ENCODE measurements at places on chromosomes 12 and 14. TPM values are rescaled to one million over a fixed set of nuclear protein-coding genes. Genes with fewer than 3 reads are reported as not detected.
A peak's percentile ranks its signal among the peaks of the same experiment; 100 is the strongest.

- no peaks in the 10 kb centered on the region for H3K36me3 ChIP-seq
- H3K4me1 ChIP-seq = peaks cover 33% of the 10 kb centered on the region
- H3K27me3 ChIP-seq = peaks cover 19% of the 10 kb centered on the region
These were observed 399 bp upstream of the WASHC4 start for GRCh38 chr12:105107171-105107493.

DNA sequence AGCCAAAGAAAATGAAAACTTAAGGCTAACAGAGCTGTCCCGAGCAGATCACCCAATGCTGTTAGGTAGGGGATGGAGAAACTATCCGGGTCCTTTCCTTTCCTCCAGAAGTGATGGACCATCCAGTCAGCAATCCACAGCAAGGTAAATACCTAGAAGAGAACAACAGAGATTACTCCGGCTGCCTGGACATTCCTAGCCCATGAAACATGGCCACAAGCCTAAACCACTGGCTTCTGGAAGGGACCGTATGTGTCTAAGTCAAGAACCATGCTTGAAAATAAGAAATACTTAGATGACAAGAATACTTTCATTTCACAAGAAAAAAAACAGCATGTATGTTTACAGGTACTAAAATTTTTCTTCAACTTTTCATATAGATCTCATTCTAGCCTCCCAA, 152.9 kb downstream of the SLC41A2 start:
- no peaks in the 10 kb centered on the region for H3K4me1 ChIP-seq
- no peaks in the 10 kb centered on the region for H3K27me3 ChIP-seq
- H3K4me3 ChIP-seq = no peak overlapping the region
- no peak overlapping the region for H3K27ac ChIP-seq
- H3K36me3 ChIP-seq = no peaks in the 10 kb centered on the region
- no peak for DNase-seq

PTPRQ gene
- polyA plus RNA-seq = not detected

GRCh38 chr12:121916719-121917118, 1.7 kb upstream of the CFAP251 start:
- H3K4me1 ChIP-seq = peaks cover 9% of the 10 kb centered on the region
- no peak for DNase-seq
- peaks cover 5% of the 10 kb centered on the region for H3K27me3 ChIP-seq
- peak overlapping the region; percentile 95 for H3K27ac ChIP-seq
- H3K36me3 ChIP-seq = peaks cover 11% of the 10 kb centered on the region
- no peak overlapping the region for H3K4me3 ChIP-seq

GRCh38 chr14:49997991-49998390, 105.1 kb downstream of the ARF6 start:
- peak overlapping the region; percentile 93 for H3K27ac ChIP-seq
- peaks cover 21% of the 10 kb centered on the region for H3K27me3 ChIP-seq
- no peak for DNase-seq
- peaks cover 60% of the 10 kb centered on the region for H3K4me1 ChIP-seq

DNA sequence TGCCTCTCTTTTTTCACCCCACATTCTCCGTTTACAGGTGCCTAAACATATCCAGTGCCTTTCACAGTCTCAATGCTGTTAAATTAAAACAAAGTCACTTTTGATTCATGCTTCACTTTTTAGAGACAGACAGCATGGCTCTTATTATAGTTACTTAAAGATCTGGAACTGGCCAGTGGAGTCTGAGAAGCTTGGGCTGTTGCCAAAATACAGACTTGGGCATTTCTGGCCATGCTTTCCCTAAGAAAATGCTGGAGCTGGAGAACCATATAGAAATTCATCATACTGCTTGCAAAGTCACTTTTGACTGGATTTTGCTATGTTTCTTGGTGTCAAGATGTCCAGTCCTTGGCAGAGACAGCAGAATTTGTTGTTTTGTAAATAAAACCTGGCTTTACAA, 12.2 kb upstream of the GPR68 start:
- no peak overlapping the region for H3K4me3 ChIP-seq
- peak overlapping the region; percentile 66 for H3K27ac ChIP-seq
- peaks cover 6% of the 10 kb centered on the region for H3K36me3 ChIP-seq
- peaks cover 29% of the 10 kb centered on the region for H3K27me3 ChIP-seq
- peaks cover 66% of the 10 kb centered on the region for H3K4me1 ChIP-seq
- DNase-seq = no peak

- no peaks in the 10 kb centered on the region for H3K36me3 ChIP-seq
- no peak for DNase-seq
- no peak overlapping the region for H3K27ac ChIP-seq
- no peaks in the 10 kb centered on the region for H3K27me3 ChIP-seq
These were observed 1324.0 kb upstream of the USP15 start for GRCh38 chr12:60935981-60936761.

DNA sequence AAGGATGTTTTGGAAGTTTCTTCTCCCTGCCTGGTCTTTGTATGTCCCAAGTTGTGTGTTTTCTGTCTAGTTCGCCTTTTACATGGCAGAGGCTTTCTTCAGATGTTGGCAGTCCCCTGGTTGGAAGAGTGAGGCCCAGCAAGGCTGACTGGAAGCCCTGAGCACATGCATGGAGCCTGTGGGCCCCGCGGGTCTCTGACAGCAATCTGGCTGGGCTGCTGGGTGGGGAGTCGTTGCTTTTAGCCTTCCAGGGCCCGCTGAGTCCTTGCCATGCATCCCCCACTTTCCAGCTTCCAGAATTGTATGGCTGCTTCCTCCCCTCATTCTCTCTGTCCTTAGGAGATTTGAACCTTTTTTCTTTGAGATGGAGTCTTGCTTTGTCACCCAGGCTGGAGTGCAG, 25.3 kb downstream of the ANKRD9 start:
- no peak for DNase-seq
- H3K4me1 ChIP-seq = peaks cover 4% of the 10 kb centered on the region
- H3K4me3 ChIP-seq = no peak overlapping the region
- H3K27me3 ChIP-seq = no peaks in the 10 kb centered on the region
- H3K36me3 ChIP-seq = peaks cover 9% of the 10 kb centered on the region

DNA sequence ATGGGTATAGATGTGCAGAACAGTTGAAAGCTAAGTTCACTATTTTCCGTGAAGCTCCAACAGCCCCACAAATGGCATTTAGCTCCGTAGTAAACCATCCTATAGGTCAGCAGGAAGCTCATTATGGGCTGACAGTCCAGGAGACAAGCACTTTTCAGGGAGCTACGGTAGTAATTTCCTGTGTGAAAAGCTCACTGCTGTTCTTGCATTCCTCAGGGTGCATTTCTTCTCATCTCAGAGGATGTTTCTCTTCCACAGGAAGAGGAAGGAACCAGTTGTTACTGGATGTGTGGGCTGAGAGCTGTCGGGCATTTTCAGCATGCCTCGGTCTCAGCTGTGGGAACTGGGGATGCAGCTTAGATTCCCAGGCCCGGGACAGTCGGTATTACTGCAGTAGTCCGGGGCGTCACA, 72.8 kb downstream of the GALNT4 start:
- no peak overlapping the region for H3K4me3 ChIP-seq
- peaks cover 20% of the 10 kb centered on the region for H3K36me3 ChIP-seq
- H3K4me1 ChIP-seq = peaks cover 45% of the 10 kb centered on the region
- H3K27me3 ChIP-seq = no peaks in the 10 kb centered on the region
- H3K27ac ChIP-seq = no peak overlapping the region

PTHLH gene
- polyA plus RNA-seq = not detected

GRCh38 chr12:100820314-100820713, 25.7 kb downstream of the ANO4 start:
- no peaks in the 10 kb centered on the region for H3K27me3 ChIP-seq
- H3K27ac ChIP-seq = no peak overlapping the region
- H3K4me3 ChIP-seq = no peak overlapping the region
- no peaks in the 10 kb centered on the region for H3K36me3 ChIP-seq

ANKRD9 gene
- 2.1 TPM for polyA plus RNA-seq

RBM23 gene
- 91.9 TPM for polyA plus RNA-seq

GRCh38 chr12:89984846-89985245, 276.2 kb upstream of the ATP2B1 start:
- H3K4me3 ChIP-seq = no peak overlapping the region
- H3K4me1 ChIP-seq = no peaks in the 10 kb centered on the region
- no peak overlapping the region for H3K27ac ChIP-seq
- peaks cover 2% of the 10 kb centered on the region for H3K27me3 ChIP-seq
- DNase-seq = no peak

FOXA1 gene
- not detected for polyA plus RNA-seq

ASIC1 gene
- not detected for polyA plus RNA-seq

- H3K4me3 ChIP-seq = no peak overlapping the region
- peaks cover 25% of the 10 kb centered on the region for H3K36me3 ChIP-seq
- H3K27me3 ChIP-seq = peaks cover 1% of the 10 kb centered on the region
These were observed 24.8 kb upstream of the AKAP5 start for GRCh38 chr14:64440494-64440893.

DNA sequence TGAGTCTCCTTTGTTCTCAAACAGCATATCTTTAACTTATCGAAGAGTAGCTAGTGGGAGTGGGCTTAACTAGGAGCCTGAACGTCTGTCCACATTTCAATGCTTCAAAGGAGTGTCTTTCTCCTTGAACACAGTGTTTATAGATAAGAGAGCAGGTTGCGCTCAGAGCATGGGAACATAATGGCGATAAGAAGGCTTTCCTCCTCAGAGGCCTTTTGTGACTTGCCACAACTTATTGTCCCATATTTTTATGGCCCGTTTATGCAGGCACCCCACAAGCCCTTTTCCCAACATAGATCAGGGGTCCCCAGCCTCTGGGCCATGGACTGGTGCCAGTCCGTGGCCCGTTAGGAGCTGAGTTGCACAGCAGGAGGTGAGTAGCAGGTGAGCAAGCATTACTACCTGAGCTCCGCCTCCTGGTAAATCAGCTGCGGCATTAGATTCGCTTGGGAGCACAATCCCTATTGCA, 2.6 kb upstream of the DDX47 start:
- no peak overlapping the region for H3K27ac ChIP-seq
- peaks cover 3% of the 10 kb centered on the region for H3K27me3 ChIP-seq
- H3K4me1 ChIP-seq = peaks cover 48% of the 10 kb centered on the region
- peaks cover 4% of the 10 kb centered on the region for H3K36me3 ChIP-seq
- H3K4me3 ChIP-seq = no peak overlapping the region

GRCh38 chr12:101696251-101697196, 916 bp upstream of the CHPT1 start:
- H3K4me1 ChIP-seq = peaks cover 17% of the 10 kb centered on the region
- H3K36me3 ChIP-seq = no peaks in the 10 kb centered on the region
- DNase-seq = no peak
- peaks cover 2% of the 10 kb centered on the region for H3K27me3 ChIP-seq
- peak overlapping the region; percentile 93 for H3K4me3 ChIP-seq
- peak overlapping the region; percentile 92 for H3K27ac ChIP-seq

ATL1 gene
- 3.6 TPM for polyA plus RNA-seq

GRCh38 chr14:77407158-77407557, 16.2 kb downstream of the NOXRED1 start:
- no peak for DNase-seq
- no peak overlapping the region for H3K4me3 ChIP-seq
- H3K36me3 ChIP-seq = no peaks in the 10 kb centered on the region
- peaks cover 3% of the 10 kb centered on the region for H3K27me3 ChIP-seq

DNA sequence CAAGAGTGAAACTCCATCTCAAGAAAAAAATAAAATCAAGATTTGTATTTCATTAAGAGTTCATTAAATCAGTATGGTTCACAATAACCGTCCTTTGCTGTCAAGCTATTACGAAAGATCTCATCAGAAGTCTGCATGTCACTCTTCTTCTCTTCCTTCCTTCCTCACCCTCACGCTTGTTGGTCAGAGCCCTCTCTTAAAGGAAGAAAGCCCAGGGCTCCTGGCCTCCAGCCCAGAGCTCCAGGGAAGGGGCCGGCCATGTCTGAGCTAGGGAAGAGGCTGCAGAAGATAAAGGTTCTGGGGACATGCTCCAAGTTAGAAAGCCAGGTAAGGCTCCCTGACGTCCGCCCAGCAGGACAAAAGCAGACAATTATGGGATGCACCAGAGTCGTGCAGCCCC, 43.1 kb upstream of the DLK1 start:
- no peak overlapping the region for H3K4me3 ChIP-seq
- H3K4me1 ChIP-seq = peaks cover 3% of the 10 kb centered on the region
- no peak for DNase-seq
- no peaks in the 10 kb centered on the region for H3K36me3 ChIP-seq
- no peak overlapping the region for H3K27ac ChIP-seq

DNA sequence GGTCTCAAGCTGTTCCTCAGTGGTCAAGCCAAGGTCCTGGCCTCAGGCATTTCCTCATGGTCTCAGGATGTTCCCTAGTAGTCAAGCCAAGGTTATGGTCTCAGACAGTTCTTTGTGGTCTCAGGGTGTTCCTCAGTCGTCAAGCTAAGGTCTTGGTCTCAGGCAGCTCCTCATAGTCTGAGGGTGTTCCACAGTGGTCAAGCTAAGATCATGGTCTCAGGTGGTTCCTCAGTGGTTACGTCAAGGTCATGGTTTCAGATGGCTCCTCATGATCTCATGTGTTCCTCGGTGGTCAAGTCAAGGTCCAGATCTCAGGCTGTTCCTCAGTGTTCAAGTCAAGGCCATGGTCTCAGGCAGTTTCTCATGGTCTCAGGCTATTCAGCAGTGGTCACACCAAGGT, 540.1 kb downstream of the VRK1 start:
- no peak overlapping the region for H3K4me3 ChIP-seq
- peaks cover 8% of the 10 kb centered on the region for H3K27me3 ChIP-seq
- no peak overlapping the region for H3K27ac ChIP-seq
- DNase-seq = no peak

OSBPL8 gene
- 109 TPM for polyA plus RNA-seq

DNA sequence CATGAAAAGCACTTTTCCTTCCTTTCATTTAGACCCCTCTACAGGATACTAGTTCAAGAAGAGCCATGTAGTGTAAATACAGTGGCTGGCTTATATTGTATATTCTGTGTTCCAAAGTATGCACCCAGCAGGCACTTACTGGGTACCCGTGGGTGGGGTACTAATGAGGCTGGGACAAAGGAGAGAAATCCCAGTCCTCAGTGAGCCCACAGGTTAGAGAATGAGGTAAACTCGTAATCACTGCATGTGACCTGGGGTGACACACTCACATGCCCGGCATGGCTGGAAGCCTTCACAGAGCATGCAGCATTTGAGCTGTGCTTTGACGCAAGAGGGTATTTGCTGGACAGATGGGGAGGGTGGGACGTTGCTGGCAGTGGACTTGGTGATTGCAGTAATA, 17.1 kb downstream of the SLC24A4 start:
- peaks cover 1% of the 10 kb centered on the region for H3K27me3 ChIP-seq
- H3K4me1 ChIP-seq = no peaks in the 10 kb centered on the region
- H3K36me3 ChIP-seq = no peaks in the 10 kb centered on the region
- H3K4me3 ChIP-seq = no peak overlapping the region
- H3K27ac ChIP-seq = no peak overlapping the region

DNA sequence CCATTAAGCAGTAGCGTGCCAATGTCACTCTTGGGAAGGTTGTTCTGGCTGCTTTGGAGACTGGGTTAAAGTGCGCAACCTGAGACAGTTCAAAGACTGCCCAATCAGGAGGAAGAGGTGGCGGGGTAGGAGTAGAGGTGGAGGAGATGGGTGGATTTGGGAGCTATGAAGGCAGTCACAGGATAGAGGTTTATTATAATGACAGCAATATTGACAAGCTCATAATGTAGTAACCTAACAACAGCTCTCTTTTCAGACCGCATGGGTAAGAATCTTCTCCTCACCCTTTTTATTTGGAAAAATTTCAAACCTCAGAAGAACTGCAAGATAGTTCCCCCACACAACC, 5.3 kb upstream of the PSMD9 start:
- DNase-seq = no peak
- H3K27ac ChIP-seq = no peak overlapping the region
- peaks cover 6% of the 10 kb centered on the region for H3K4me1 ChIP-seq
- H3K27me3 ChIP-seq = peaks cover 3% of the 10 kb centered on the region
- no peaks in the 10 kb centered on the region for H3K36me3 ChIP-seq

TAS2R46 gene
- polyA plus RNA-seq = not detected

B4GALNT1 gene
- polyA plus RNA-seq = not detected

Measured in immature natural killer cell (primary cell).